ENCODE measurements at places on chromosomes 12 and 14.
A peak's percentile ranks its signal among the peaks of the same experiment; 100 is the strongest.

- DNase-seq: no peak
Measured at GRCh38 chr12:3158851-3159465, 81.8 kb downstream of the TSPAN9 start.

DNA sequence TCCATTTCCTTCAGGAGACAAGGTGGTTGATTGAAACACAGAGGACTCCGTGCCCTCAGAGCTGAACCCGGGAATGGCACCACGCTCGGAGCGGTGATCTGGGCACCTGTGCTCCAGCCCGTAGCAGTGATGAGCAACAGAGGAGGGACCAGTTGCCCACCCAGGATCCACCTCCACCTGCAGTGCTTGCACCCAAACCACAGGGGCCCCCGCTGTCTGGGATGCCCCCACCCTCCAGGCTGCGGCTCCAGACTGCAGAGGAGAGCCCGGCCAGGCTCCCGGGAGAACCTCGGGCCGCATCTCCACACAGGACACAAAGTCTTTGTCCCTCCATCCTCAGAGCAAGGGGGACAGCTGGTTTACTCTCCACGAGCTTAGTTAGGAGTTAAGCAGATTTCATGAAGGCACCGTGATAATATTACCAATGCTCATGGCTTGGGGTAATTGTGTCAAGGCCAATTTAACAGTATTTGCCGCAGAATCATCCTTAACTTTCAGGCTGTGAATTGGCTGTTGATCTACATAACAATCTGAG lies 100.6 kb downstream of the TNFAIP2 start:
- DNase-seq: no peak

- DNase-seq: no peak
Measured at GRCh38 chr14:86933958-86934595, 1058.9 kb downstream of the GALC start.

DNA sequence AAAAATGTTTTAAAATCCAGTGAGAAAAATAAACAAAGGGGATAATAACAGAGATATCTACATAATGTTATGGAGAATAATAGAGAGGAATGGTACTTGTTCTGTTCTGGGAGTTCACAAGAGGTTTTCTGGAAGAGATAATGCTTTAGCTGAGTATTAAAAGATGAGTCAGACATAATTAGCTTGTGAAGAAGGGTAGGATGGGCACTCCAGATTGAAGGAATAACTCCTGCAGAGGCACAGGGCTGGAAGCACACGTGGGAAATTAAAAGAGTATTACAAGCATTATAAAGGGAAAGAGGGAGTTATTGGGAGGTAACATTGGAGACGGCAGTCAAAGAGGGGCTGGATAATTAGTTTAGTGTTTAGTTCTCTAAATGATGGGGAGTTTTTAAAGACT lies 124.9 kb upstream of the BTG1 start:
- DNase-seq: no peak

- DNase-seq: no peak
Measured at GRCh38 chr14:63204407-63205043, at the start of gene RHOJ. RHOJ (plus strand) TSS chr14:63204443; CDS start chr14:63204870, 427 bp downstream.

- no peak for DNase-seq
Measured at GRCh38 chr12:122366685-122367475, 55.6 kb downstream of the CLIP1 start.

- DNase-seq: peak; percentile 13
Measured at GRCh38 chr14:33317675-33318074, 379.0 kb downstream of the NPAS3 start.

- DNase-seq: no peak
Measured at GRCh38 chr14:95233702-95234241, 76.4 kb upstream of the DICER1 start.

- DNase-seq: no peak
Measured at GRCh38 chr12:119980242-119980641, 8.8 kb upstream of the BICDL1 start.

DNA sequence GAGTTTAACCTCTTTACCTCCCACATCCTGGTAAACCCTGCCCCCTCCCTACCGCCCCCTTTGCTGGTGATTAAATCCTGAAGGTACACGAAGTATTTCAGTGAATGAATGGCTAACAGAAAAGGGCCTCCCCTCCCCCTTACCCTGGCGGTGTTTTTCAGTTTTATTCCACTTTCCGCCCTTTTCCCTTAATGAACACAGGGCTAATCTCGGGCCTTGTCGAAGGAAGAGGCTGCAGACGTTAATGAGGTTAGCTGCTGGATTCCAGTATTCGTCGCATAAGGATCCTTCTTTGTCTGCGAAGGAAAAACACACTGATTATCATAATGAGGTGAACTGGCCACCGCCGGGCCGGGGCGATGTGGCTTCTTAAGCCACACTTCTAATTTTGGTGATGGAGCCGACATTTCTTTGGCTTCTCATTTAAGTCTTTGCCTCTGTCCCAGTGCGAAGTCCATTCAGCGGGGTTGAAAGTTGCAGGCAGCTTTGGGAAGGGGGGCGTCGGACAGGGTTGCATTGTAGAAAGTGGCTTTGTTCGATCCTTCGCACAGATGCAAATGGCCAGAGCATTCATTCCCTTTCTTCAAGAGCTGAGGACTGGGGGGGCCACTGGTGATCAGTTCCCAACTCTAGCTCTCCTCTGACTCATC lies 6.5 kb downstream of the MEG3 start:
- DNase-seq: no peak

- DNase-seq: no peak
Measured at GRCh38 chr14:71555654-71556559, 376.3 kb upstream of the RGS6 start.

GRCh38 chr12:107320033-107320928 lies 226.9 kb upstream of the CRY1 start:
- DNase-seq: peak; percentile 61

DNA sequence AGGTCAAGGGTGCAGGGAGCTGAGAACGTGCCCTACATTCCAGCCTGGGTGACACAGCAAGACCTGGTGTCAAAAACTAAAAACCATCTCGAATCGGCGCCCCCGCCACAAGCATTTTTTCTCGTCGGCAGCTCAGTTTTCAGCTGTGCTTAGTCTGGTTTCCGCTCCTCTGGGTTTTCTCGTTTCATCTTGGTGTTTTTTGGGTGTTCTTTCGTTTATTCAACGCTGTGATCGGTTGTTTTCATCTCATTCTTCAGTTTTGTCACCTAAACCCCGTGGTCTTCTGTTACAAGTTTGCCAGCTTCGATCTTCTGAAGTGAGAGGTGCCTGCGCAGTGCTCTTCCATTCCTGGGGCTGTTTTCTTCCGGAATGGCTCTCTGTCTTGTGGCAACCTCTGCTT lies 41.4 kb downstream of the NOC4L start:
- DNase-seq: no peak

GRCh38 chr14:26655128-26655527 lies 57.3 kb upstream of the NOVA1 start:
- DNase-seq: no peak

- DNase-seq: no peak
Measured at GRCh38 chr12:31004666-31005065, 69.0 kb upstream of the DDX11 start.

DNA sequence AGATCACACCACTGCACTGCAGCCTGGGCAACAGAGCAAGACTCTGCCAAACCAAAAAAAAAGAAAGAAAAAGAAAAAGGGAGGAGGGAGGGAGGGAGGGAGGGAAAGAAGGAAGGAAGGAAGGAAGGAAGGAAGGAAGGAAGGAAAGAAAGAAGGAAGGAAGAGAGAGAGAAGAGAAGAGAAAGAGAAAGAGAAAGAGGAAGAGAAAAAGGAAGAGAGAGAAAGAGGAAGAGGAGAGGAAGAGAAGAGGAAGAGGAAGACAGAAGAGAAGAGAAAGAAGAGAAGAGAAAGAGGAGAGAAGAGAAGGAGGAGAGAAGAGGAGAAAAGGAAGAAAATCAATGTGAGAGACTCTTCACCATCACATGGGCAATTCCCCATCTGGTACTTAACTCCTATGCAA lies 57.6 kb upstream of the CRACR2A start:
- no peak for DNase-seq

- no peak for DNase-seq
Measured at GRCh38 chr14:23093991-23094665, 808 bp downstream of the ACIN1 start.

GRCh38 chr14:67650694-67651093 lies 23.7 kb downstream of the VTI1B start:
- no peak for DNase-seq

- no peak for DNase-seq
Measured at GRCh38 chr12:93581370-93581769, 8.9 kb downstream of the SOCS2 start.

DNA sequence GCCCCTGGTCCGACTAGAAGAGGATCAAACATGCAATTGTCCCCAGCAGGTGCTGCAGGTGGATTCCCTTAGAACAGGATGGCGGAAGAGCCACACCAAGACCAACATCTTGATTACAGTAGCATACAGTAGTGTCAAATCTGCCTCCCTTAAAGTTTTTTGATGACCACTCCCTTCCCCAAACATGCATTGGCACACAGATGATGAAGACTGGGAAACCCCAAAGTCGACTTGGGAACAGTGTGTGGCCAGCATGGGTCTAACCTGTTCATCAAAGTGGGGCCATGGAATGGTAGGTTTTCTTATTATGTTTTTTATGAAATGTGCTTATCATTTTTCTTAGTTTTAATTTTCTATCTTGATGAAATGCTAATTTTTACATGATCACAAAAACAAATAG lies 8.8 kb downstream of the PLXNC1 start:
- DNase-seq: no peak

DNA sequence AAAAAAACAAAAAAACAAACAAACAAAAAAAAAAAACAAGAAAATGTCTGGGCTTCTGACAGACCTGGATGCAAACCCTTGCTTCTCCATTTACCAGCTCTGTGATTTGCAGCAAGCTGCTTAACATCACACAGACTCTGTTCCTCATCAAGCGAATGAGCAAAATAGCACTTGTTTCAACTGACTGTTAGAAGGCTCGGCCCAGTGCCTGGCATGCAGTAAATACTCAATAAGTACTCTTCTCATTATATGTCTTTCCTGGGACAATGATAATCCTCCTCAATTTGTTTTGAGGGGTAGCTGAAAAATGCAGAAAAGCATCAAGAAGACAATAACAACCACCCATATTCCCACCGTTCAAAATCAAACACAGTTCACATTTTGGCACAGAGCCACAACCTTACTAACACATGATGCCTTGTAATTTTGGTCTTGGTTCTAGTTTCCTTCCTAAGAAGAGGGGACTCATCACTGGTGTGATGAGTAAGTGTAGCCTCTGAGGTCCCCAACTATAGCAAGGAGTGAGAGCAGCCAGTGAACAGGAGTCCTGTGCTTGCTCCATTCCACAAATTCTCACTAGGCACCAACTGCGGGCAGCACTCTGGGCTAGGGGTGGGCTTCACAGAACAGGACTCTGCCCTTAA lies 60.4 kb downstream of the TTC7B start:
- no peak for DNase-seq

- DNase-seq: no peak
Measured at GRCh38 chr14:51228890-51229289, 11.2 kb upstream of the TMX1 start.

DNA sequence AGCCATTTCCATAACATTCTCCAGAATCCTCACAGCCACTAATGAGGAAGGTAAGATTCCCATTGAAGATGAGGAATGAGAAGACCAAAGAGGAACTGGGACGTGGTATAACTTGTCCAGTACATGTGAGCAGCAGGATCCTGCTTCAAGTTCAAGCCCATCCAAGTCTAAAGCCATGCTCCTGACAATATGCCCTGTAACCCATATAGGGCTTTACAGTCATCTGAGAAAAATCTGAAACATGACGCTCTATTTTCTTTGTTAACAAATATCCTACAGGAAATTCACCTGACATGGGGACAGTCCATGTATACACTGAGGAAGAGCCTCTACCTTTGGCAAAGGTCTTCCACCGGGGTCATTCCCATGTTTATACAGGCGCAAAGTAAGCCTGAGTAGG lies 3.1 kb upstream of the ACTR6 start:
- no peak for DNase-seq

- DNase-seq: no peak
Measured at GRCh38 chr12:9344541-9344940, 136.3 kb upstream of the PZP start.

DNA sequence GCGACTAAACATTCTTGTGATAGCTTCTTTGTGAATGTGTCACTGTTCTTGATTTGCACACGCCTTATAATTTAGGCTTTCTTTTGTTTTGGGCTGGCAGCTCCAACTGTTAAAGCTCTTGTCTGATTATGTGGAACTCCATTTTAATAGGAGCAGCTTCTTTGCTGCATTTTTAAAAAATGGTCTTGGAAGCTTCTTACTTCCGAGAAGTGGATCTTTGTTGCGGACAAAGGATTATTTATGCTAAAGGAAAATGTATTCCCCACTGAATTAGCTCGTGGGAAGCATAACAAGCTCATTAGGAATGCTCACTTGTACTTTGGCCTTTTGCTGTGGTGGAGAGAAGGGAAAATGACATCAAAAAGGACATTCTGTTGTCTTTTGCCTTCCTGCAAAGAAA lies 20.0 kb downstream of the GAS2L3 start:
- no peak for DNase-seq

DNA sequence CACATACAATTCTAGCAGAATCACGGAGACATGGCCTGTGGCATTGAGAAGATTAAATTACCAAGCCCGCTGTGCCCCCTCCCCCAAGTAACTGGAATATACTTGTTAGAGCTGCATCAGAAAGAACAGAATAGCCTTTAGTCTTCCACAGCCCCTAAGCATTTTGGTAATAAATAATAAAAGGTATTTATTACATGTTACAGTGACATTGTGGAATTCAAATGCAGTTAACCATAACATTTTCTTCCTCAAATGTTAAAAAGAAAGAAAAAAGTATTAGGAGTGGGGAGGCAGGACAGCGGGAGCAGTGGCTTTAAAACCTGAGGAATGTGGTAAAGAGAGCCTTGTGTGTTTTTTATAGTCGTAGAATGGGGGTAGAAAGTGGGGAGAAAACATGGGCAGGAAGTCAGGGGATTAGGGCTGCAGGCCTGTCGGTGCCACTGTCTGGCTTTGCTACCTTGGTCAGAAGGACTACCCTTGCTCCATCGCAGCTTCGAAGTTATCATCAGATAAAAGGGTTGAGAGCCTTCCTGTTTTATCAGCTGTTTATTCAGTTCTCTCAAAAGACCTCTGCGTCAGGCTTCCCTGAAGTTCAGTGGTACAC lies 255.9 kb downstream of the MSRB3 start:
- no peak for DNase-seq

DNA sequence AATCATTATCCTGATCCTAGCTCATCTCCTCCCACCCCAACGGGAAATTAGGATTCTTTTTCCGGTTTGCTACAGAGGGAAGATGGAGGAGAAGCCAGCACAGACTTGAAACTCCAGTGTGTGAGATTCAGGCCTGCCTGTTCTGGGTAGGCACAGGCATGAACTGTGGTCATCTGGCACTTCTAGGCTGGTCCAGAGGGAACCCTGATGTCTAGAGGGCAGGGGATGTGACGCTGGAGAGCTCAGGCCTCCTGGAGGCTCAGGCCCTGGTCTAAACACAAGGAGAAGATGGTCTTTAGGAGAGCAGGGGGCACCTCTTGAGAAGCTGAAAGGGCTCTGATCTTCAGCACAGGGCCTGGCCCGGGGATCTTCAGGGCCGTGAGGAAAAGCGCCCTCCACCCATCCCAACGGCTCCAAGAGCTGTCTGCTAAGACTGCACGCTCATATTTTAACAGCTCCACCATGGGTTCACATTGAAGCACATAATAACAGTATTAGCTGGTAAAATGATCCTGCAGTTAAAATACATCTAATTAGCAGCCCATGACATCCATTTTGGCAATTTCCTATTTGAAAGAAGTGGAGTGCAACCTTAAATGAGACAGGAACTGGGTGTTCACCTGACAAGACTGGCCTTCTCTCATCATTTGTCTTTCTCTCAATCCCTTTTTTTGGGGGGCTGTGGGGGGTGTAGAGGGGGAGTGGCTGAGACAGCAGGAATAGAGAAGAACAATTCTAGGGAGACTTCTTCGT lies 35.4 kb downstream of the BCL11B start:
- no peak for DNase-seq

- no peak for DNase-seq
Measured at GRCh38 chr14:49954171-49954631, 61.3 kb downstream of the ARF6 start.

All from NCI-H1105 (cell line).